ENCODE measurements at places on chromosomes 13 and 19. TPM values are rescaled to one million over a fixed set of nuclear protein-coding genes. Genes with fewer than 3 reads are reported as not detected.

DNA sequence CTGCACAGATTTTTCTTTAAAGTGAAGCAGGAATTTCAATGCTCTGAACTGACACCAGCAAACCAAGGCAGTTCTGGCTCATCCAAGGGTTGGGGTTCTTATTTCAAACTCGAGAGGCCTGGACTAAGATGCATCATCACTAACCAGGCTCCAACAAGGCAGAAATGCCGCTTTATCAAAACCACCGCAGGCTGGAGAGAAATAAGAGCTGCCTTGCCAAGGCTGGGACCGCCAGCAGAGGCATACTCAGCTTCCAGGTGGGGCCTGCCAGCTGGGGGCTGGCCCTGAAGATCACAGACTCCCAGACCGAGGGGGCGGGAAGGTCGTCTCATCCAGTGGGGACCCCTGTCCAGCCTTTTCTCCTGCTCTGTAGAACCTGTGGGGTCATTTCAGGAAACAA, 37.4 kb upstream of the GAS6 start:
- no peak overlapping the region for H3K4me3 ChIP-seq
- H3K27me3 ChIP-seq, result no peaks in the 10 kb centered on the region
- H3K36me3 ChIP-seq, result no peaks in the 10 kb centered on the region
- no peak overlapping the region for H3K27ac ChIP-seq
- no peaks in the 10 kb centered on the region for H3K4me1 ChIP-seq

The NDUFA7 gene
- 4.5 TPM for total RNA-seq

The MRPL34 gene
- 165 TPM for total RNA-seq

The EXOC3L2 gene
- 0.63 TPM for total RNA-seq

The TBXA2R gene
- 5.1 TPM for total RNA-seq

DNA sequence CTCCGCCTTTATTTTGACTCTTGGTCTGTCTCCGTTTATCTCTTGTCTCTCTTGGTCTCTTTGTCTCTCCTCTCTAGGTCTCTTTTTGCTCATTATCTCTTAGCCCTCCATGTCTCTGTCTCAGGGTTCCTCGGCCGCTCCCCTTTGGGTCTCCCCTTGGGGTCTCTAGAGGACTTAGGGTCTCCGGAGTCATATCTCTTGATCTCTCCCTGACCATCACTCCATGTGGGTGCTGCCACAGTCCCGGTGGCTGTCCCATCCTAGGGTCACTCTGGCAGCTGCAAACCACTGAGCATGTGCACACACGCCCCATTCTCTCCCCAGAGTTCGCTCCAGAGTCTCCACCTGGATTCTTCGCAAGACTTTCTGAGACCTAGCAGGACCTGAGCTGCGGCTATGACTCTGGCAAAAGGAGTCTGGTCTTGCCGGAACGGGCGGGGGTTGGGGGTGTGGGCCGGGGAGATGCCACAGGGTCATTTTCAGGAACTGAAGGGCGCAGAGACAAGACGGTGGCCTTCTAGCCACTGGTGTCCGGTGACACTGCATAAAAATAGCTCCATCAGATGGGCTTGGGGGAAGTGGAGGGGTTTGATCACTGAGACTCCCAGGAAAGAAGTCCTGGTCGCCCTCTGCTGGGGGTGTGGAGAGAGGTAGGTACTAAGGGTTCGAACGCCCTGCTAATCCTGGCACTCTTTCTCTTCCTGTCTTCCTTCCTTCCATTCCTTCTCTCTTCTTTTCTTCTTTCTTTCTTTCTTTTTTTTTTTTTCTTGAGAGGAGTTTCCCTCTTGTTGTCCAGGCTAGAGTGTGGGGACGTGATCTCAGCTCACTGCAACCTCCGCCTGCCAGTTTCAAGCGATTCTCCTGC, 1.2 kb upstream of the KCNA7 start:
- no peak for DNase-seq
- H3K4me1 ChIP-seq, result no peaks in the 10 kb centered on the region
- no peaks in the 10 kb centered on the region for H3K36me3 ChIP-seq
- H3K27ac ChIP-seq, result no peak overlapping the region
- H3K27me3 ChIP-seq, result peaks cover 55% of the 10 kb centered on the region

- H3K27me3 ChIP-seq, result no peaks in the 10 kb centered on the region
- DNase-seq, result no peak
- H3K4me3 ChIP-seq, result no peak overlapping the region
- H3K36me3 ChIP-seq, result no peaks in the 10 kb centered on the region
- H3K4me1 ChIP-seq, result no peaks in the 10 kb centered on the region
- H3K27ac ChIP-seq, result no peak overlapping the region
These were observed 135.6 kb downstream of the KLF12 start for GRCh38 chr13:73998631-73999030.

DNA sequence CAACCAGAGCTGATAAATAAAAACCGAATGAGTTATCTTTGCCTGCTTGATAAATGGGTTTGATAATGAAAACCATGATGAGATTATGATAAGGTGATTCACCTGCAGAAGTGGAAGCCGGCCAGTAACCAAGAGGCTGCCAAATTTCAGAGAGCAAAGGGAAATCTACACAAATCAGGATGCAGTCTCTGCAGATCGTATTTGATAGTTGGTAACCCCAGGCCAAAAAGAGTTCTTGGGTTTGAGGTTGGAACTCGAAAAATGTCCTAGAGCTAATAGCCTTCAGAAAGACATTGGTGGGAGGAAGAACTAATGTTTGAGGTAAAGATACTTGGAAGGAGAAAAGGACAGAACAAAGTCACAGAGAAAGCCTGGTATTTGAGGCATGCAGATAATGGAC, 9.6 kb upstream of the LATS2 start:
- H3K27me3 ChIP-seq, result no peaks in the 10 kb centered on the region
- peak overlapping the region; percentile 66 for H3K27ac ChIP-seq
- H3K4me1 ChIP-seq, result peaks cover 9% of the 10 kb centered on the region
- no peak overlapping the region for H3K4me3 ChIP-seq
- DNase-seq, result no peak

The LIM2 gene
- not detected for total RNA-seq

- no peaks in the 10 kb centered on the region for H3K27me3 ChIP-seq
- H3K27ac ChIP-seq, result no peak overlapping the region
- no peaks in the 10 kb centered on the region for H3K36me3 ChIP-seq
- no peak overlapping the region for H3K4me3 ChIP-seq
- DNase-seq, result no peak
These were observed 44.3 kb upstream of the ENOX1 start for GRCh38 chr13:43831088-43831487.

The CGB3 gene
- not detected for total RNA-seq

The DAND5 gene
- total RNA-seq, result not detected

GRCh38 chr13:102825921-102826706, 19.7 kb upstream of the ERCC5 start:
- DNase-seq, result no peak
- H3K27ac ChIP-seq, result no peak overlapping the region
- no peaks in the 10 kb centered on the region for H3K27me3 ChIP-seq
- H3K4me3 ChIP-seq, result no peak overlapping the region
- H3K4me1 ChIP-seq, result no peaks in the 10 kb centered on the region
- H3K36me3 ChIP-seq, result peaks cover 12% of the 10 kb centered on the region

The DIRAS1 gene
- total RNA-seq, result not detected

The ZNF582 gene
- 5.2 TPM for total RNA-seq

DNA sequence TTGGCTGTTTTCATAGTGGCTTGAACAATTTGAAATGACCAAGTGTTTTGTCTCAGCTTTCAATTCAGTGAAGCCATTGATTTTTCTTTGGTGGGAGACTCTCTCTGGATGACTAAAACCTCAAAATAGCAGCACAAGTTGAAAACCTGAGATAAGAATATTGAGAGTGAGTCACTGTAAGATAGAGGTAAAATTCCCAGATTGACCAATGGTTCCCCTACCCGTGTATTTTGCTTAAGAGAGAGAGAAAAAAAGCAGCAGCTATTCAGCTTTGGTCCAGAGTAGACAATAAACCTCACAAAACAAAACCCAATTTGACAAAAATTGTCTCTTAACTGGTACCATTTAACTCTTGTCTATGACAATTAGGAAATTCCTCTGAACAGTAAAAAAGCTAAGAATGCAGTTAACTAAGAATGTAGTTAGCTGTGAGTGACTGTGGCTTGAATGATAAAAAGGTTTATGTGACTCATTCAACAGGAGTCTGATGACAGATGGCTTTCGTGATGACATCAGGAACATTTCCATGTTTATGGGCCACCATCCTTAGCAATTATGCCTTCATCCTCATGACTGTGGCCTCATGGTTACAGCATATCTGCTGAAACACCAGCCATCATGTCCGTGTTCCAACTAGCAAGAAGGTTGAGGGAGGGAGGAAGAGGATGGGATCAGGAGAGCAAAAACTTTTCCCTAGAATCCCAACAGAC, 356.9 kb downstream of the NDFIP2 start:
- H3K4me3 ChIP-seq, result no peak overlapping the region
- no peaks in the 10 kb centered on the region for H3K27me3 ChIP-seq
- no peak overlapping the region for H3K27ac ChIP-seq
- no peak for DNase-seq

- H3K4me3 ChIP-seq, result peak overlapping the region; percentile 97
- H3K27ac ChIP-seq, result peak overlapping the region; percentile 93
- no peaks in the 10 kb centered on the region for H3K27me3 ChIP-seq
- H3K36me3 ChIP-seq, result no peaks in the 10 kb centered on the region
These were observed 1.4 kb upstream of the TSHZ3 start for GRCh38 chr19:31350693-31351055.

DNA sequence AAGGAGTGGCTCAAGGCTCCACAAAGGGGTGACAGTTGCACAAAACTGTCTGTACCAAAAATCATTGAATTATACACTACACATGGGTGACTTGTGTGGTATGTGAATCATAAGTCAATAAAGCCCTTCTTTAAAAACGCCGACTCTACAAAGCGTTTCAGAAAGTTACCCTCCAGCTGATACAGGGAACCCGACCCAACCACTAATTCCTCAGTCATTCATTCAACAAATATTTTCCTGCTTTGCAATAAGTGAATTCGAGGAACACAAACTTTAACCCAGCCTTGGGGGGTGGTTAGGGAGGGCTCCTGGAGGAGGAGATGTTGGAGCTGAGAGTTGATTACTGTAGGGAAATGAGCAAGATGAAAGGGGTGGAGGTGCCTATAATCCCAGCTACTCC, 32.0 kb downstream of the LTBP4 start:
- no peaks in the 10 kb centered on the region for H3K27me3 ChIP-seq
- no peak overlapping the region for H3K4me3 ChIP-seq
- H3K4me1 ChIP-seq, result peaks cover 35% of the 10 kb centered on the region
- H3K27ac ChIP-seq, result peak overlapping the region; percentile 65
- DNase-seq, result no peak

The MISP3 gene
- 7.8 TPM for total RNA-seq

DNA sequence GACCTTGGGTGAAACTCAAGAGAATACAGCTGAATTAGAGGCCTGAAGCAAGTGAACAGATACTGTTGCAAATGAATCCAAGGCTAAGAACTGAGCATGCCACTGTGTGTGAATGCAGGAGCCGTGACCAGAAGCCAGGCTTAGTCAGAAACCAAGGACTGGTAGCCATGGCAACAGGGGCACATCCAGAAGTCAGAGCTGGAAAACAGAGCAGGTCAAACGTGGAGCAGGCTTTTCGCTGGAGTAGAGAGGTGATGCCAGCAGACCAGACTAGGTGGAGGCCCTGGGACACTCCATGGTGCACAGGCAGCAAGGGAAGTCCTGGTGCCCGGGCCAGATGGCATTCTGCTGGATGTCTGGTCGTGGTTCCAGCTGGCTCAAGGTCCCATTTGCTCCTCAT, 564.1 kb downstream of the PCDH9 start:
- no peak overlapping the region for H3K4me3 ChIP-seq
- H3K27ac ChIP-seq, result no peak overlapping the region
- H3K4me1 ChIP-seq, result no peaks in the 10 kb centered on the region
- no peaks in the 10 kb centered on the region for H3K27me3 ChIP-seq
- no peaks in the 10 kb centered on the region for H3K36me3 ChIP-seq

- H3K27me3 ChIP-seq, result no peaks in the 10 kb centered on the region
- no peak for DNase-seq
- H3K27ac ChIP-seq, result no peak overlapping the region
- no peaks in the 10 kb centered on the region for H3K36me3 ChIP-seq
- H3K4me3 ChIP-seq, result no peak overlapping the region
These were observed 1299.2 kb upstream of the SPRY2 start for GRCh38 chr13:81639984-81640582.

The ZNF121 gene
- 27.4 TPM for total RNA-seq

The TEX29 gene
- total RNA-seq, result 2.4 TPM

- H3K4me1 ChIP-seq, result no peaks in the 10 kb centered on the region
- DNase-seq, result no peak
These were observed 2.6 kb upstream of the CIB3 start for GRCh38 chr19:16175954-16176353.

The ANGPTL4 gene
- total RNA-seq, result 256 TPM

DNA sequence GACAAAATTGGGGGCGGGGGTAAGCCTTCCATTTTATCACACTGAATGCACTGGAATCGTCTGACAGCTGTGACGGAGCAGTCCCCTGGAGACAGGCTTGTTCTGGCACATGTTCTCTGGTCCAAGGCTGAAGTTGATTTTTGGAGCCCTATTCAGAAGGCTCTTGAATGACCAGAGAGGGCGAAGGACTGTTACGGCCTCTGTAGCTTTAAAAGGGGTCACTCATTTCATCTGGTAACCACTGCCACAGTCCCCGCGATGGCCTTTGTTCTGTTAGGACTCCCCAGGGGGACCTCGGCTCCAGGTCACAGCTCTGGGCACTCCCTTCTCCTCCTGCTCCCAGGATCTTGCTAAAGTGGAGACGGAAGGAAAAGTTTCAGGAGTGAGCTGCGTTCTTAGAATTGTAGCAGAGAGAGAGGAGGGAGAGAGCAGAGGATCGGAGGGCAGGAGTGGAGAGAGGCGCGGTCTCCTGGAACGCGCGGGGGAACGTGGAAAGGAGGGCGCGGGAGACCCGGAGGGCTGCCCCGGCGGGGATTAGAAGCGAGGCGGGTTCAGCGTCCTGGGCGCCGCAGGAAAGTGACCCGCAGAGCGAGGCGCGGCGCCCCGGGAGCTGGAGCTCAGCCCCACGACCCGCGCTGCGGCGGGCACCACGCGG, 134.3 kb upstream of the MYO16 start:
- no peak for DNase-seq
- H3K4me3 ChIP-seq, result no peak overlapping the region
- H3K36me3 ChIP-seq, result no peaks in the 10 kb centered on the region
- no peaks in the 10 kb centered on the region for H3K27me3 ChIP-seq
- H3K4me1 ChIP-seq, result peaks cover 20% of the 10 kb centered on the region
- no peak overlapping the region for H3K27ac ChIP-seq

DNA sequence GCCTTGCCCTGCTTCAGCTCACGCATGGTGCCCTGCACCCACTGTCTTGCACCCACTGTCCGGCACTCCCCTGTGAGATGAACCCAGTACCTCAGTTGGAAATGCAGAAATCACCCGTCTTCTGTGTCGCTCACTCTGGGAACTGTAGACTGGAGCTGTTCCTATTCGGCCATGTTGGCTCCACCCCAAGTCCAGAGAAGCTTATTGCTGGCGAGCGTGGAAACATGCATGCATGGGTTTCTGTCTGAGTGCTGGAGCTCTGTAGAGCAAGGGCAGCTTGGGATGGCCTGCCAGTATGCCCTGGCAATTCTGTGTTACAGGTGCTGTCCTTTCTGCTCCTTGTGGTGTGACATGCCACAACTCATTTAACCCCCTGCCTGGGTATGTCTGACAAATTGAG, 152.8 kb downstream of the SHISA2 start:
- no peak overlapping the region for H3K4me3 ChIP-seq
- no peak overlapping the region for H3K27ac ChIP-seq
- no peaks in the 10 kb centered on the region for H3K36me3 ChIP-seq

DNA sequence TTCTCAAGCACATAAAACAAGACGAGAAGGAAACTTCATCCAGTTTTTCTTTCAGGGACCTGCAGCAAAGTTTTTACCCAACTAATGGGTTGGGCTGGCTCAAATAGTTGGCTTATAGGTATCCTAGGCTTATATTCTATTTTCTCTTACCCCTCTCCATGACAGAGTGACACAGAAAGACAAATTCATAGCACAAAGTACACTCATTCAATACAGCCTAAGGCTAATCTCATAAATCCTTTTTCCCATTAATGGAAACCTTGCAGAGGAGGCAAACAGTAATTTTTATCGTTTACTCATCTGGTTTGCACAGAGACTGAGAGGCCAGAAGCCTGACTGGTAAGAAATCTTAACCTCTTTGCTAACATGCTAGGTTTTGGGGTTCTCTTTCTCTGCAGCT, 1589.9 kb downstream of the SLITRK1 start:
- H3K27me3 ChIP-seq, result no peaks in the 10 kb centered on the region
